ENCODE measurements at places on chromosomes 13 and 19. TPM values are rescaled to one million over a fixed set of nuclear protein-coding genes. Genes with fewer than 3 reads are reported as not detected.
A peak's percentile ranks its signal among the peaks of the same experiment; 100 is the strongest.

The COL4A1 gene
- 830 TPM for total RNA-seq

The LILRA1 gene
- 1.8 TPM for total RNA-seq

The KLC3 gene
- total RNA-seq, result 0.37 TPM

The FFAR2 gene
- total RNA-seq, result 0.95 TPM

The ACER1 gene
- not detected for total RNA-seq

The JSRP1 gene
- total RNA-seq, result not detected

- peak; percentile 76 for DNase-seq
Observed at GRCh38 chr19:54420383-54421168, 5.3 kb downstream of the TTYH1 start.

GRCh38 chr13:32893176-32893575, 123.0 kb upstream of the KL start:
- no peak for DNase-seq

- no peak for DNase-seq
Observed at GRCh38 chr13:60418954-60419353, 21.9 kb downstream of the TDRD3 start.

- no peak for DNase-seq
Observed at GRCh38 chr19:19619849-19620210, 1.3 kb upstream of the PBX4 start.

GRCh38 chr19:56507446-56508289, at the start of gene ZNF471:
Gene ZNF471 (plus strand): TSS chr19:56507855. CDS start chr19:56511572, 3,717 bp downstream.
- peak; percentile 100 for DNase-seq

DNA sequence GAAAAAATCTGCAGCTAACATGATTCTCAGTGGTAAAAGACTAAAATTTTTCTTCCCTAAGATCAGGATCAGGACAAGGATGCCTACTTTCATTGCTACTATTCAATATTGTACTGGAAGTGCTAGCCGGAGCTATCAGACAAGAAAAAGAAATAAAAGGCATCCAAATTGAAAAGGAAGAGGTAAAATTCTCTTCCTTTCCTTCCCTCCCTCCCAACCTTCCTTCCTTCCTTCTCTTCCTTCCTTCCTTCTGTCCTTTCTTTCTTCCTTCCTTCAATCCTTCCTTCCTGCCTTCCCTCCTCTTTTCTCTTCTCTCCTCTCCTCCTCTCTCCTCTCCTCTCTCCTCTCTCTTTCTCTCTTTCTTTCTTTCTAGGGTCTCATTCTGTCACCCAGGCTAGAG, 26.7 kb upstream of the LRP3 start:
- no peak for DNase-seq

GRCh38 chr19:51368366-51369282, at the start of gene CLDND2:
Gene CLDND2 (minus strand): TSS chr19:51369003. CDS start chr19:51368577, 426 bp downstream.
- no peak for DNase-seq

DNA sequence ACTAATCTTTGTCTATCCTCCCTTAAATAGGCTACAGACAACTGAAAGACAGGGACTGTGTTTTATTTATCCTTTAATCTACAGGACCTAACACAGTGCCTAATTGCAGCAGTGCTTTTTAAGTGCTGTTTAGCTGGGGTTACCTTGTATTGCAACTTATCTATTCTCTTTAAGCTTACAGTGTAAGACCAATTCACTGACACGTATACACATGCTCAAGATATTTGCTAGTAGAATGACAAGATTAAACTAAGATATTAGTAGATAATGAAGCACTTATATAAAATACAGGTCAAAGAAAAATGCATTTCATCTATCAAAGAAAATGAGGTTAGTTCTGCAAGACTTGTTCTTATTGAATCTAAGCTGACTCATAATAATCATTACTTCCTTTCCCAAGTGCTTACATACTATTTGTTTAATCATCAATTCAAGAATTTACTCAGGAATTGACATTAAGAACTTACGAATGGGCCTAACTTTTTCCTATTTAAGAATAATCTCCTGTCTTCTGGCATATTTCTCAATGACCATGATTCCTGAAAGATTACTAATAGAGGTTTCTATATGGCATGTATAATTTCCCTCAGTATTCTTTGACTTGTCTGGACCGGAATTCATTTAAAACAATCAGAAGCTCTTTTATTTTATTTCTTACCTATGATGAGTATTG, 75.8 kb upstream of the MAB21L1 start:
- DNase-seq, result no peak

DNA sequence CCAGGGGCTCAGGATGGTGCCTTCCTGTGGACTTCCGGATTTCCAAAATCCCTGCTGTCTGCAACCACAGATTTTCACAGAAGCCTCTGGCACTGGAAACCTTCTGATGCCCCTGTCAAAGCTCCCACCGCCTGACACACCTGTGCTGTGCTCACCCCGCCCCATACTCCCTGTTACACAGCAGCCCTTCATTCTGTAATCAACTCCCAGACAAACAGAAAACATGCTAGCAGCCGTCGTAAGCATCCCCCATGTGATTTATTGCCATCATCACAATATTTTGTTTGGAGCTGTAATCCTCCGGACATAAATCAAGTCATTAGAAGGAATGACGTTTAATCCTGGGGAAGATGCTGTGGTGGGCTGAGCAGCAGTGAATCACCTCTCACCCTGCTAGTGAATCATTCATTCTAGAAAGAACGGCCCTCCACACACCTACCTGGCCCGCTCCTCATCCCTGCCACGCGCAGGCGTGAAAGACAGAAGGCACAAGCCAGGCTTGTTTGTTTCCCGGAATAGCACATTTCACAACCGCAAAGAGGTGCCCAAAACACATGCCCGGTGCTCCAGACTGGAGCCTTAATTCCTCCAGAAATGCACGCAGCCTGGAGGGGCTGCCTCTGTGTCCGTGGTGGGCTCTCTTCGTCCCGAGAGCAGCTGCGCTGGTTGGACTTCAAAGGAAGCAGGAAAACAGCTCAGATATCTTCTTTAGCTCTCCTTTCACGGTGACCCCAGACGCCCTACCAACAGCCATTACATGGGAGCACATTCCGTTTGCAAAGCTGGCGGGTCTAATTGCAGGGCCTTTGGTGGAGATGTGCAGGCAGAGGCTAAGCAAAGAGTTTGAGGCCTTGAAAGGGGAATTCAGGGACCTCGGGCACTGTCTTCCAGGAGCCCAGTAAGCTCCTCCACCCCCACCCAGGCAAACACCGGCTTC, 41.3 kb upstream of the KCTD15 start:
- DNase-seq, result no peak

DNA sequence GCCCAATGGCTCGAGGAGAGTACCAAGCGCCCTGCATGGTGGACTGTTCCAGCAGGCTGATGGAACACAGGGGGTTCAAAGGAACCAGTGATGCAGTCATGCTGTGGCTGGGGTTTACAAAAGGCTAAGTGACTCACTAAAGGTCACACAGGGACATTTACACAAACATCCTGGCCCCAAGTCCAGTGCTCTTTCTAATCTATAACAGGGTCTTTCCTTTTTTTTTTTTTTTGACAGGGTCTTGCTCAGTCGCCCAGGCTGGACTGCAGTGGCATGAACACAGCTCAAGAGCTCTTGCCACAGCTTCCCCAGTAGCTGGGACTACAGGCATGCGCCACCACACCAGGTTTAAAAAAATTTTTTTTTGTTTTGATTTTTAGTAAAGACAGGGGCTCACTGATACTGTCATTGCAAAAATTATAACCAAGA, 2.8 kb upstream of the SLC25A15 start:
- no peak for DNase-seq

DNA sequence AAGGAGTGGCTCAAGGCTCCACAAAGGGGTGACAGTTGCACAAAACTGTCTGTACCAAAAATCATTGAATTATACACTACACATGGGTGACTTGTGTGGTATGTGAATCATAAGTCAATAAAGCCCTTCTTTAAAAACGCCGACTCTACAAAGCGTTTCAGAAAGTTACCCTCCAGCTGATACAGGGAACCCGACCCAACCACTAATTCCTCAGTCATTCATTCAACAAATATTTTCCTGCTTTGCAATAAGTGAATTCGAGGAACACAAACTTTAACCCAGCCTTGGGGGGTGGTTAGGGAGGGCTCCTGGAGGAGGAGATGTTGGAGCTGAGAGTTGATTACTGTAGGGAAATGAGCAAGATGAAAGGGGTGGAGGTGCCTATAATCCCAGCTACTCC, 32.0 kb downstream of the LTBP4 start:
- no peak for DNase-seq

All from posterior vena cava (tissue), 2 donors.